NCI-H2171 (cell line): ENCODE measurements at places on chromosomes 5 and 9.

DNA sequence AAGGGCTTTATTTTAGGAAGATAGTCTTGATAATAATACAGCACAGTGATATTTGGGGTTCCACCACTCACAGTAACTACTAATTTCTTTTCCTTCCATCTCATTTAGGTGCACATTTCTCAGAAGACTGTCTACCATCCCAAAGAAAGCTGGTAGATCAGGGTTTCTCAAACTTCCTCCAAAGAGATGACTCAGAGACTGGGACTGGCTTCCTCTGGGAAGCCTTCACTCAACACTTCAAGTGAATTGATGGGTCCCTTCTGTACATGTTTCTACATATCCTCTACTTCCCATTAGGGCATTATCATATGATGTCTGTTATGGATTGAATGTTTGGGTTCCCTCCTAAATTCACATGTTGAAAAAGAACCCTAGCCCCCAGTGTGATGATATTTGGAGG lies 138.5 kb downstream of the SPOCK1 start:
- DNase-seq, result no peak

DNA sequence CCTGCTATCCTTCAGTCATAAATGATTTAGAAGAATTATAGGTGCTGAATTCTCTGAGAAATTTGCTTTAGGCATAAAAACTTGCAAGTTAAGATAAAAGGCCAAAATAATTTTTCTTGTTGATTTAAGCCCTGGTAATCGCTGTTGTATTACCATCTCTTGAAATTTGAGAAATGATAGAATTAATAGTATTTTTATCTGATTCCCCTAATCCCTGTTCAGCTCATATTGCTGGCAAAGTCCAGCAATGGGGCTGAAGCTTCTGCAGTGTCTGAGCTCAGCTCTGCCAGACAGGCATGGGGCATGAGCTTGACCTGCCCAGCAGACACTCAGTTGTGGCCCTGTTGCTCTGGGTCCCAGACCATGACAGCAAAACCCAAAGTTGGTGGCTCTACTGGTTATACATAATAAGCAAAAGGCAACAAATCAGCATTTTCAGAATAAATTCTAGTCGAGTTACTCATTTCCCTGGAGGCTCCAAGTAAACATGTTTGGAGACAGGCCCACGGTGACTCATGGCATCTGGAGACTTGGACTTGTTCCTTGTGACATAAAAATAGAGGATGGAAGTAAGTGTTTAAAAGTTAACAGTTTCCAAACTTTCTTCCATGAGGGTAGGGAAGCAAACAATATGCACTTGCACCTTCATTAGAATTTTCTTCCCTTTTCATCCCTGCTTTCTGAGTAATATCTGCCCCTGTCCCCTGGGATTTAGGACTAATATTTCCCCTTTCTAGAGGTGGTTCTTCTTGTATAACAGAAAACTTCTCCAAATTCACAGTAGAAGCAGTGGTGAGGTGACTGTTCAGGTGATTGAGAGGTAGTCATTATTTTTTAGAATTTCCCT lies 60.2 kb upstream of the SLC2A8 start:
- peak; percentile 10 for DNase-seq

DNA sequence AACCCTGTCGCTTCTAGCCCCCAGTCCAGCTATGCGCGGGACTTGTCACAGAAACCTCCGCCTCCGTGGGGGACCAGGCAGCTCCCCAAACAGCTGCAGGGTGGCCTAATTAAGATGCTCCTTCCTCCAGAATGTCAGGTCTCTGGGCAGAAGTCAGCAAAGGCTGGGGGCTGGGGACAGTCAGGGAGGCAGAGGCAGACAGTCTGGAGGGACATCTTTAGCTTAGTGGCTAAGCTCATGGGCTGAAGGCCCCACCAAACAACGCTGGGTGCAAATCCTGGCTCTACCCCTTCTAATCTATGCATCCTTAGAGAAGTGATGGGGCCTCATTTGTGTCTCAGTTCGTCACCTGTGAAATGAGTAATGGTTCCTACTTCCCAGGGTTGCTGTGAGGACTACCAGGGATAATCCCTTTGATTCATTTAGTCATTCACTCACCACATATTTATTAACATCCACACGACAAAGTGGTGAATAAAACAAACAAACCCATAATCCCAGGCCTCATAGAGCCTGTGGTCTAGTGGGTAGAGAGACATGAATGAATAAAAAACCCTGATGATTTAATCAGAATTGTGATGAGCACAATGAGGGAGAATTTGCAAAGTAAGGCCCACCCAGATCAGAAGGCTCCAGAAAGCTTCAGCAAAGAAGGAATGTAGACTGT lies 20.2 kb upstream of the MED27 start:
- no peak for DNase-seq

GRCh38 chr9:98280574-98280973 lies 25.1 kb upstream of the TBC1D2 start:
- no peak for DNase-seq

GRCh38 chr5:153863951-153864350 lies 174.8 kb downstream of the FAM114A2 start:
- DNase-seq, result no peak

DNA sequence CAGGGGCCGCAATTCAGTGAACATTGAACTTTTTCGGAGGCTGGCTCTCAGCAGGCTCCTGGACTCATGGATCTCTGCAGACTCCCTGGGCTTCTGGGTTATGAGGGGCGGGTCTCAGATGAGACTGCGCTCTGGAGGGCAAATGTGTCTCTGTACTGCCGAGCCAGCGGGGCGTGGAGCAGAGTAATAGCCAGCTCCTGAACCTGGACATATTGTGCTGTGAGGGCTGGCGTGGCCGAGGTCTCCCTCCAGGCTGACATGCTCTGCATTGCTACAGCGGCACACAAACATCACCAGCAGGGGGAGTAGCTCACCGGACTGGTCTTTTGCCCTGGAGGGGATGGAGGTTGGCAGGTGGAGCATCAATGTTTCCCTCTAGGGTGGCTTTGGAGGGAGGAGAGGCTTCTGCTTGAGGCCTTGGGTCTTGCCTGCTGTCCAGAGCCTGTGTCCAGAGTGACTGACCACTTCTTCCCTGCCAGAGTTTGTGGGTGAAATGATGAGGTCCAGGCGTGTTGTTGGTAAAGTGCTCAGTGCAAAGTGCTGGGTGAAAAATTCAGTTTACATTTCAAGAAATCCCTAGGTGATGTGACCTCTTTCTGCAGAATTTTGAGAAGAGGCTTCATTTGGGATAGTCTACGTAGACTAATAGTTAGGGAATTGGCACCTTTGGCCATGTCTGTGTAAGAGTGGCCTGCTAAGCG lies 10.9 kb upstream of the GADD45G start:
- no peak for DNase-seq

GRCh38 chr5:61401726-61402125 lies 69.7 kb downstream of the ZSWIM6 start:
- no peak for DNase-seq

- no peak for DNase-seq
These were observed 256.2 kb downstream of the MAN2A1 start for GRCh38 chr5:109945723-109946480.

GRCh38 chr5:132464156-132464939 lies 26.2 kb downstream of the IRF1 start:
- peak; percentile 50 for DNase-seq

GRCh38 chr5:148228392-148228984 lies 9.8 kb upstream of the MARCOL start:
- no peak for DNase-seq

DNA sequence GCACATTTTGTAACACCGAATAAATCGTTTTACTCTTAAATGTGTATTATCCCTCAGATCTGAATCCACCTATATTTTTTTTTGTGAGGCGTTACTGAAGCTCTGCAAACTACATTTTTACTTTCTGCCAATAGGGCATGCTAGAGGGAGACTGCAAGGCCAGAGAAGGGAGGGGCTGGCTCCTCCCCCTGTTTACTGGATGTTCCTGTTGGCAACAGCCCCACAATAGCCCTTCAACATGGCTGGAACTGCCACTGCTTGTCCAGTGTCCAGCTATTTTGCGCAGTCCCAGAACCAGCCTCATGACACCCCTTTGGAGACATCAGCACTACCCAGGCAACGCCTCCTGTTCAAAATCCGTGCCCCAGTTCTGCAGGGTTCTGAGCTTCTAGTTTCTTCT lies 85.4 kb upstream of the MIER3 start:
- no peak for DNase-seq

DNA sequence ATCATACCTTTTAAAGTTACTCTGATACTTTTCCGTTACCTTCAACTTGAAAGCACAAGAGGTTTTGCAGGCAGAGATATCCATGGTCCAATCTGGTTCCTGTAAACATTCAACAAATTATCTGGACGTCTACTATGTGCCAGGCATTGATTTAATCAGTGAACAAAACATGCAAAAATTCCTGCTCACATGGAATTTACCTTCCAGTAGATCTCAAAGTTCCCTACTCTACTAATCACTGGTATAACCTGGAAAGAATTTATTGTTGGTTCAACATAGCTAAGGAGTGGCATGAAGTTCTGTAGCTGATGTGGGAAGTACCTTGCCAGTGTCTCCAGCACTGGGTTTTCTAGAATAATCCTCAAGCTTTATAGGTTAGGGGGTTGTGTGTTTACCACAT lies 9.8 kb downstream of the OCLN start:
- DNase-seq, result no peak

GRCh38 chr5:134188092-134188491 lies 11.3 kb upstream of the SKP1 start:
- no peak for DNase-seq

GRCh38 chr5:108521841-108522506 lies 140.1 kb upstream of the FBXL17 start:
- peak; percentile 2 for DNase-seq

- no peak for DNase-seq
These were observed 13.7 kb upstream of the NR4A3 start for GRCh38 chr9:99807956-99808355.

GRCh38 chr9:132892400-132892799 lies 13.7 kb downstream of the SPACA9 start:
- no peak for DNase-seq

DNA sequence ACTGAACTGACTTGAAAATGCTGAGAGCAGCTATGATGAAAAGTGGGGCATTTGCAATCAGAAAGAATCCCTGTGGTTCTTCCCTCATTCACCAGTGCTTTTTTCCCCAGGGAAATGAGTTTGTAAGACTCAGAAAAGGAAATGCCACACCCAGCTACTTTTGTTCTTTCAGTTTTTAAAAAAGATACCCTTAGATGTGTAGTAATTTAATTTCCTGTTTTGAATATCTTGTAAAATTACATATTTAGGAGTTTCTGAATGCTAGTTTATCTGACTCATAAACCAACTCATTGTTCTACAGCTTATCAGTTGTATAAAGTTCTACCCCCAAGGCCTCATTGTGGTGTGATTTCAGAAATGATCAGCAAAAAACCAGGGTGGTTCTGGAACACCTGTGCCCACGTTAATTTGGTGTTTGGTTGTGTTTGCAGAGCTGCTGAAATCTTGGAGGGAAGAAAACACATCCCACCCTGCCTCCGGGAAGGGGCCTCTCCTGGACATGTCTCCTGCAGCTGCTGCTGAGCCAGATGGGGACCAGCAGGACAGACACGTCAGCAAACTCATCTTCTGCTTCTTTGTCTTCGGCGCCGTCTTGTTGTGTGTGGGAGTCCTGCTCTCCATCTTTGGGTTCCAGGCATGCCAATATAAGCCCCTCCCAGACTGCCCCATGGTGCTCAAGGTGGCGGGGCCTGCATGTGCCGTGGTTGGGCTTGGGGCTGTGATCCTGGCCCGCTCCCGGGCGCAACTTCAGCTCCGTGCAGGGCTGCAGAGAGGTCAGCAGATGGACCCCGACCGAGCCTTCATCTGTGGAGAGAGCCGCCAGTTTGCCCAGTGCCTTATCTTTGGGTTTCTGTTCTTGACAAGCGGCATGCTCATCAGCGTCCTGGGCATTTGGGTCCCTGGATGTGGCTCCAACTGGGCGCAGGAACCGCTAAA lies 2.8 kb downstream of the TMEM171 start:
- no peak for DNase-seq

DNA sequence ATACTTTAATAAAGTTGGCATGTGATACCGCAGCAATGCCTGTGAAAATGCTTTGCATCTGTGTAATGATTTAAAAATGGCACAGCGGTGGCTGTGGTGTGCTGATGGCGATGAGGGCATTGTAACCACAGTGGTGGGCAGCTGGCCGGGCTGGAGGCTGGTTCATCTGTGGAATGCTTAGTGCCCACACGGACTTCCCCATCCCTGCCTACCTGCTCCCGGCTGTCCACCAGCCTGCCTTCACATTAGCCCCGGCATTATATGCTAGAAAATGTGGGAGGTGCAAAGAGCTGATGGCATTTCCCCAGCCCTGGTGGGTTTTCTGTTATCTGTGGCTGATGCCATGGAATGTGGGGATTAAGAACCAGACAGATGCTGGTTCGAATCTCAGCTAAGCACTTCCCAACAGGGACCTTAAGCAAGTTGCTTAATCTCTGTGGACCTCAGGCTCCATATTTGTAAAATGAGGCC lies 2.9 kb upstream of the NDST1 start:
- DNase-seq, result no peak

- DNase-seq, result peak; percentile 71
These were observed 153.3 kb downstream of the YIPF5 start for GRCh38 chr5:144017119-144017518.

- peak; percentile 73 for DNase-seq
These were observed 1.6 kb upstream of the SPZ1 start for GRCh38 chr5:80318212-80318611.

GRCh38 chr5:168327994-168328393 lies 36.5 kb downstream of the WWC1 start:
- no peak for DNase-seq

- no peak for DNase-seq
These were observed 160.9 kb upstream of the MVB12B start for GRCh38 chr9:126165755-126166154.

GRCh38 chr5:33594006-33594405 lies 153.2 kb downstream of the TARS1 start:
- no peak for DNase-seq

DNA sequence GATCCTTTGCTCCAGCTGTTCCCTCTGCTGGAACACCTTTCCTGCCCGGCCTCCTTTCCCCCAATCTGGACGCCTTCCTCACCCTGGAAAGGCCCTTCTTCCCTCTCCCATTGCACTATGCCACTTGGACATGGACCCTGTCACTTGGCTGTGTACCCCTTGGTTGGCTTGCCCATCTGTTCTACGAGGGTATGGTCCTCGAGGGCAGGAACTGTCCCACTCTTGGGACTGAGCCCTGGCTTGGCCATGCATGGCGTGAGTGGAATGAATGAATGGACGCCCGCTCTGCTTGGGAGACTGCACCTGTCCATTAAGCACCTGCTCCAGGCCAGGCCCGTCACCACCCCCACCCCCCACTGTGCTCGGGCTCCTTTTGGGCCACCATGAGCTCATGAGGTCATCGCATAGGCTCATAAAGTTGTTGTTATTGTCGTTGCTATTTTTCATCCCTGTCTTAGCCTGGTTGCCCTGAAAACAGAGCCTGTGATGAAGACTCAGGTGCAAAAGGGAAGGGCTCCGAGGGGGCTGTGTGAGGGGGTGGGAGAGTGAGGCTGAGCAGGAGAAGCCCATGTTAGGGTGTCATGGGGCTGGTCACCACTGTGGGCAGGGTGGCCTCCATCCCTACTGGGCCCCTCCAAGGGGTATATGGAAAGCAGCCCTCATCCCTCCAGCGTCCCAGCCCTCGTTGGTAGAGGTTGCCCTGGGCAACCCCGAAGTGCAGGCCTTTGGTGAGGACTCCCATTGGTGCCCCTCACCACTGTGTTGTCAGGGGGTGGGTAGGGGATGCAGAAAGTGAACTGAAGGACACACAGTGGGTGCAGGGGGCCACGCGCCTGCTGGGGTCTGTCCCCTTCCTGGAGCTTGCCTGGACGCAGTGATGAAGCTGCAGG lies 57.2 kb upstream of the IER5L start:
- no peak for DNase-seq
